Cardiac muscle cell (in vitro differentiated cells and primary cell): ENCODE measurements at places on chromosomes 12 and 14.

DNA sequence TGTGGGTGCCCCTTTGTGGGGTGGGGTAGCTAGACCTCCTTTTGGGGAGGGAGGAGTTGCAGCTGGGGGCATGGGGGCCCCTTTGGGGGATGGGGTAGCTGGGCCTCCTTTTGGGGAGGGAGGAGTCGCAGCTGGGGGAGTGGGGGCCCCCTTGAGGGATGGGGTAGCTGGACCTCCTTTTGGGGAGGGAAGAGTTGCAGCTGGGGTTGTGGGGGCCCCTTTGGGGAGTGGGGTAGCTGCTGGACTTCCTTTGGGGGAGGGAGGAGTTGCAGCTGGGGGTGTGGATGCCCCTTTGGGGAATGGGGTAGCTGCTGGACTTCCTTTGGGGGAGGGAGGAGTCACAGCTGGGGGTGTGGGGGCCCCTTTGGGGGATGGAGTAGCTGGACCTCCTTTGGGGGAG is 7.0 kb downstream of the NACA start:
- no peak for DNase-seq

GRCh38 chr12:131420867-131421447 is 289.9 kb upstream of the SFSWAP start:
- DNase-seq = no peak

GRCh38 chr12:31629756-31630732 is 29.4 kb upstream of the ETFBKMT start:
- peak; percentile 79 for DNase-seq

- no peak for DNase-seq
Observed at GRCh38 chr14:93281937-93282336, 50.9 kb downstream of the BTBD7 start.

GRCh38 chr12:14982991-14983390 is 10.1 kb downstream of the PDE6H start:
- DNase-seq = no peak

DNA sequence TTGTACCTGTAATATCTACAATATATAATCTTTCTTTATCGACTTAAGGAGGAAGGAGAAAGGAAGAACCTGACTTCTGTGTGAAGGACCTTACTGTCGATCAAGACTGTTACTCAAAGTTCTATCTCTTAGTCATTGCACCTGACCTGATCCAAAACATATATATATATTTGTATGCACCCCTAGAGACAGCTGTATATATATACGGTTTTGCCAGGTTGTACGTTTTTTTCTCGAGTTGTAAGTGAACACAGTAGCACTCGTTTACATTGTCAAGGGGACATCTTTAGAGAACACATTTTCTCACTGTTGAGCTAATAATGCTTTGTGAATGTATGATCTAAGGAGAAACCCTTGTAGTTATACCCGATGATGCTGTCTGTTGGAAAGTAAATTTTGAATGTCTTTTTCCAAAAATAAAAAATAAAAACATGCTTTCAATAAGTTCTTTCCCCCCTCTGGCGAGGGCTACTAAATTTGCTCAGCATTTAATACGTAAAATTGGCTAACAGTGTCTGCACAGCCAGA is 536 bp upstream of the SLC35E3 start:
- no peak for DNase-seq

DNA sequence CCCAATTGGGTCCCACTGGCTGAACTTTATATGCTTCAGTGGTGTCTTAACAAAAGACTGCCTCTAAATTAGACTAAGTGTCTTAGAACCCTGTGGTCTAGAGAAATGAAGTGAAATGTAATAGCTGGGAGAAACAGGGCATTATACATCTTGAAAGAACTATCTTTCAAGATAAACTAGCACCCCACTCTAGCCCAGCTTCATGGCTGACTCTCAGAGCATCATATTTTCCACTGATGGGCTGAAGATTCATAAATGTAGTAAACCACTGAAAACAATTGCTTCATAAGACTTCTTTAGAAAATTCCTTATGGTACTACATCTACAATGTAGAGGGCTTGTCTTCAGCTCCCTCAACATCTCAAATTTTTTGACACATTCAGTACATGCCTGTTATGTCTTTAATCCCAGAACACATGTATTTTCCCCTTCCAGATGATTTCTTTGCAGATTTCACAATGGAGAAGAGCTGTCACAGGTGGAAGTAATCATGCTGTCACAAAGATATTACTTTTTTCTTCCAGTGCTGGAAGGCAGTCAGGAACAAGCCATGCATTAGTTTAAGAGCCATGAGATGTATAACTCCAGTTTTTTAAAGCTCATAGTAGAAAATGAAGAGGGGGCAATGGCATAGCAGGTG is 48.5 kb downstream of the IFNG-AS1 start:
- no peak for DNase-seq

DNA sequence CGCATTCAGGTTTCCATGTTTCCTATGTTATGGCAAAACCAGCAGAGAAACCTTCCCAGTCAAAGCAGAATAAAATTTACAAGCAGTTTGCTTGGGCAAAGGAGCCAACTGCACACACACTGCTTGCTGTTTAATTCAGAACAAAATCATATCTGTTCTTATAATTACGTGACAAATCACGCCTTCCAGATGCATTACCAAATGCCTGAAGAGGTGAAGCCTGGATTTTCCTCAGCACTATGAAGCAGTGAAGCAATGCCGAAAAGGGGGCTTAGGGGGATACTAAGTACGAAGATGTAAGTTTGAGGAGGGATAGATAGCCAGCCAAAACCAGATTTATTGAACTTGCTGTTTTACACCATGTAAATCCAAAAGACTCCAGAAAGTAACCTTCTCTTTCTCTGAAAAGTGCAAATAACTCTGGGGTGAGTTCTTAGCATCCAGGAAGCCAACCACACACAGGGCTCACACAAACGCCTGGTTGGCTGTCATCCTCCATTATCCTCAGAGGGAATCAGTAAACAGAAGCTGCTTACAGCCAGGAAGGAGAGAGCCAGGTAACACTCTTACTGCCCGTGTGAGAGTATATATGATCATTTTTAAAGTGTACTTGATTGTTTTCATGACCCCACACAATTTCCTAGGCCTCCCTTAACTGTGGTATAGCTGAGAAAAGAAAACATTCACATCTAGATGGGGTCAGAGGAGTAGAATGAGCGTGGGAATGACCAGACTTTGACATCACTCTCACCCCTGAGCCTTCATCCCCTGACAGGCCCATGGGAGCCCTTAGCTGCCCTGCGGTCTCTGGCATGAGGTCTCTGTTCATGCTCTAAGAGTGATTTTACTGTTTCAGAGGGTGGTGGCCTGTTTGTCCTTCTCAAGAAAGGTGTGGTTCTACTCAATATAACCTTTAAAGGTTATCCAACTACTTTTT is 442.5 kb downstream of the EGLN3 start:
- DNase-seq = no peak

- no peak for DNase-seq
Observed at GRCh38 chr14:24038686-24039085, 13.1 kb upstream of the CARMIL3 start.

DNA sequence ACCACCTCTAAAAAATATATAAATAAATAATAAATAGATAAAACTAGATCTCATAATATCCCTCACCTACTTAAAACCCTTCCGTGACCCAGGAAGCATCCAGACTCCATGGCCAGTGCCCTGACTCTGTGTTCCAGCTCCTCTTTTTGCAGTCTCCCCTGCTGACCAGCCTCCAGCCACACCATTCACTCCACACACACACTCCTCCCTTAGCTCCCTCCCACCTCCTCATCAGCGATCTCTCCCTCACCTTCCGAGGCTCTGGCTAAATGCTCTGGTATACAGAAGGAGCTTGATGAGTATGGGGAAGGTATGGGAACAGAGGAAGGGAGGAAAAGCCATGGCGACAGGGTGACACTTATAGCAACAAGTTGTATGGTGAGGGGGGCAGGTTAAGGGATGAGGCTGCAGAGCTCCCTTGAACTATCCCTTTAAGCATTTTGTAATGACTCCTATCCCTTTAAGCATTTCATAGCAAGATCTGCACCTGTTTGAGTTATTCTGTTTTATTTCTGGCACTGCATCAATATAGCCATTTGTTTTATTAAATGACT is 26.1 kb upstream of the EIF4B start:
- no peak for DNase-seq

DNA sequence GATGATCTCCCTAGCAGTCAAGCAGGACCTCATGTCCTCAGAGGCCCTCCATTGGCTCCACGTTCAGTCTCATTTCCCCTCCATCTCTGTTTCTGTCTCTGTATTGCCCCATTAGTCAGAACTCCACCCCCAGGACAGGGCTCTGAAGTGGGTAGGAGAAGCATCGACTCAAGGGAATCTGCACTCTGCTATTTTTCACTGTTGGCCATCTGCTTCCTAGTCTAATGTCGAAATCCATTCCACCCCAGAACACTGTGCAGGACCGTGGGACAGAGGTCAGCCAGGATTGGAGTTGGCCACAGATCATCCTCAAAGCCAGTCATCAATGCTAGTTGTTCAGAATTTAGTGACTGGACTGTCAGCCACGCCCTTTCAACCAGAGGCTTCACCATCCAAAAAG is 10.1 kb downstream of the KRT77 start:
- no peak for DNase-seq

- no peak for DNase-seq
Observed at GRCh38 chr12:98821866-98822265, 176.8 kb downstream of the APAF1 start.

- DNase-seq = no peak
Observed at GRCh38 chr12:103097496-103097895, 140.0 kb downstream of the ASCL1 start.

DNA sequence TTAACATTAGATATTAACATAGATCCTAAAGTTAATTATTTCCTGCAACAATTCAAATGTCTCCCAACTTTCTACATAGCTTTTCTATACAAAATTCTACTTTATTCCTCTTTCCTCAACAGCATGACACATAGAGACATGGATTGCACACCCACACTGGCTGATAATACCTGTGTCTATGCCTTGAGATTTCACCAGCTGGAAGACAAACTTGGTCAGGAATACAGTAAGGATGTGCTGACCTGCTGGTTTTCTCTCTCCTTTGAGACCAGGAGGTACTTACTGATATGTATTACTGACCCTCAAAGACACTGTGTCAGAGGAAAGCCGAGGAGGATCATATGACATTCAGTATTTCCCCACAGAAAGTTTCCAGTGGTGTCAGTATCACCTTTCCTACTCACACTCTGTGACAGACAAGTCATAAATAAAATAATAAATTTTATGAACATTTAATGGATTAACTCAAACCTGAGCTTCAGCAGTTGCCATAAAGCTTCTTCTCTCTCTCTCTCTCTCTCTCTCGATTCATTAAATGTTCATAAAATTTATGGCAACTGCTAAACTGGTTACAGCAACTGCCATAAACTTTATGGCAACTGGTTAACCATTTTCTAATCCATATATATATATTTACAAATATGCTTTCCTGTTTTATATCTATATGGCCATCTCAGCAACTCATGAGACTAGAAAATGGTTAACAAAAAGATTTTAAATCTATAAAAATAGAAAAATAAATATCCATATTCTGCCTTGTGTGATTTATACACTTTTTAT is 22.7 kb downstream of the EIF2S3B start:
- DNase-seq = no peak

- DNase-seq = no peak
Observed at GRCh38 chr14:102500713-102501112, 8.9 kb downstream of the ANKRD9 start.
